ENCODE measurements at places on chromosomes 13 and 19.

DNA sequence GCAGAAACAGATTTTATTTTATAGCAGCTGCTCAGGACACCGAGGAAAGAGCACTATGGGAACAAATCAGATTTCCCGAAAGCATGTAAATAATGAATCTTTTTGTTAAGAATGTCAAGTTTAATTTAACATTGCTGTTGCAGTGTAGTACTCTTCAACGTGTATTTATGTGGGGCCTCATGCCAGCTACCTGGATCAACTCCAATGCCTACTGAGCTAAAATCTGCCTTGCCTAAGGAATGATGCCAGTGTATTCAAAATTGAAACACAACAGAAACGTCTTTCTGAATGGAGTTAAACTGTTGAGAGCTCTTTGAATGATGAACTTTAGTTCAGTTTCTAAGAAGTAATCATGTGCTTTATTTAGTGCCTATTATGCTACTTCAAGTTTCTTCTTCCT lies 1379.8 kb upstream of the ATXN8OS start:
- DNase-seq: peak; percentile 16

DNA sequence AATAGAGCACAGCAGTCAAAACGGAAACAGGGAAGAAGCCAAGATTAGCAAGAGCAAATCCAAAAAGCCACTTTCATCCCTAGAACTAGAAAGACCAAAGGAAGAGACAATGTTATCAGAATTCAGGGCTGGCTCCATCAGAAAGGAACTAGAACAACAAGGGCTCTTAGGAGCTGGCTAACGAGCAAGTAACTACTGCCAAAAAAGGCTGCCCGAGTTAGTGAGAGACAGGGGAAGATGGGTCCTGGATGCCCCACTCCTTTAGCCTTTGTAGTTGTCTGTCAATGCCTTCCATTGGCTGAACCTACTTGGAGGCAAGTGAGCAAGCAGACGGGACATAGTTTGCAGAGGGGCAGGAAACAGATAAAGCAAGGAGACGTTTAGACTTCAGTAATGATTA lies 240.4 kb downstream of the KLF12 start:
- DNase-seq: no peak

GRCh38 chr13:27793507-27794367 lies 1.5 kb downstream of the GSX1 start:
- DNase-seq: no peak

DNA sequence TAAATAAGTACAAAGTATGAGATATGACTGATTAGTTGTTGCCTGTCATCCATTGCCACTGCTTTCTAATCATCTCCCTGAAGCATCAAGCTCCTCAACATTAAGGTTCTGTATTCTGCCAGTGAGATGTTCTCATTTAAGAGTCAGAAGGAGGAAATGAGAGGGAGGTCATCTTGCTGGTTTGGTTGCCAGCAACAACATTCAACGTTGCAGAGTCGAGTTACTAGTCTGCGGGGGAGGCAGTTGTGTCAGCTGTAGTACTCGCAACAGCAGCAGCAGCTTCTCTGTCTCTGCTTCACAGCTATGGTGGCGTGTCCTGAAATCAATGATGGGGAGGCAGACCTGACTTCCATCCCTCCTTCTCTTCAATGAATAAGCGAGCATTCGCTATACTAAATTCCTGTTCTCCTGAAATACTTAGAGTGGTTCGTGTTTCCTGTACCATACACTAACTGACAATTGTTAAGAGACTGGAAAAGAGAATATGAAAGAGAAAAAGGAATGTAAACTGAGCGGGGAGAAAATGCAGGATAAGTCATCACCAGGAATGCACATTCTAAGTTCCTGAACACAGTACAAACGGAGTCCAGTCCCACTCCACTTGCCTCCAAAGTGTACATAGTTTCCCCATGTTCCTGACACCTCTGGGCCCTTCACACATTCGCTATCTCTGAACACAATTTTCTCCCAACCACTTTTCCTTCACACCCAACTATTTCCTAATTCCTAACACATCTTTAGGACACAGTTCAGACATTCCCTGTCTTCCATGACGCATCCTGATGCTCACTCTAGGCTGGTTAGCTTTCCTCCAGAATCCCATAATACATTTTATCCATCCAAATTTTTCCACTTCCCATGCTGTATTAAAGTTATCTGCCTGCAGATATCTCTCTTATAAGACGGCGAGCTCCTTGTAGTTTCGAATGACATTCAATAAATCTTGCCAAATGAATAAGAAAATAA lies 263.0 kb downstream of the KLF12 start:
- no peak for DNase-seq

DNA sequence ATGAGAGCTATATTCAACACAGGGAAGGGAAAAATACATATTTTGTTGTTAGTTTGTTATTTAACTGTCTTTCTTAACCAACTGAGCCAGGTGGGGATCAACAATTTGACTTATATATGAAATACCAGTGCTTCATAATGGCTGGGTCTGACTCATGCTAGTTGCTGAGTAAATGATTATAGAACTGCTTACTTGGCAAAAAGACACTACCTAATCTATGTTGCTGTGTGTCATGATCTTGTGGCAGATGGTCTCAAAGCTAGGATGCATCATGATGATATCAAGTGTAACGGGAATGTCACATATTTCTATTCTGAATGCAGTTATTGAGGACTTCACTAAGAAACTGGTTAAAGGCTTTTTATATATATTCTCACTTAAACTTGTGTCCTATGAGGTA lies 727.4 kb upstream of the SLITRK1 start:
- no peak for DNase-seq

All from pons (tissue), 1 donor.